ENCODE measurements at places on chromosomes 1 and 21. TPM values are rescaled to one million over a fixed set of nuclear protein-coding genes. Genes with fewer than 3 reads are reported as not detected.

Gene CDA
- total RNA-seq = not detected

Gene MROH9
- not detected for total RNA-seq

Gene IGSF3
- total RNA-seq = 0.12 TPM

Gene AUNIP
- 4.4 TPM for total RNA-seq

Gene THAP3
- 17.1 TPM for total RNA-seq

Gene DHX9
- 174 TPM for total RNA-seq

Gene MX2
- total RNA-seq = 54.4 TPM

Gene PDC
- total RNA-seq = not detected

All from activated naive CD4-positive, alpha-beta T cell treated with anti-CD3 and anti-CD28 coated beads, Interleukin-2, amount 10 ng/mL, durations not matched to agents 5 hours and 36 hours (primary cell).